Cerebellar nuclear complex (tissue), 1 donor: ENCODE measurements at places on chromosomes 5 and 9.

- DNase-seq = no peak
Measured at GRCh38 chr5:108661024-108661423, 86.7 kb upstream of the FER start.

DNA sequence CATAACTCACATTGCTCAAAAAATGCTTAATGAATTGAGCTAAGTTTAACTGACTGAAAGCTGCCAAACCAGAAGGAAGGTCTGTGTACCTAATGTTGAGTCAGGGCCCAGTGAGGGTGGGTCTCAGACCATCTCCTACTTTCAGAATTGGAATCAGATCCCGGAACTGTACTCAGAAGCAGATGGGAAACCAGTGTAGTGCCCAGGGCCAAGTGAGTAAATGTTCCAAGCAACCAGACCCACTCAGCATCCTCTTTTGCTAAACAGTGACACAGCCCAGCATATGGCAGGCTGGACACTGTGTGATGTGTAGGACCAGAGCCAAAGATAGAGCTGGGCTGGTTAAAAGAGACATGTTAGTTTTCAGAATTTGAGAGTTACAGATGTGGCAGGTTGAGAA is 94.1 kb downstream of the PLCXD3 start:
- DNase-seq = peak; percentile 69

GRCh38 chr5:178363501-178364325 is 131.1 kb upstream of the PHYKPL start:
- DNase-seq = no peak

DNA sequence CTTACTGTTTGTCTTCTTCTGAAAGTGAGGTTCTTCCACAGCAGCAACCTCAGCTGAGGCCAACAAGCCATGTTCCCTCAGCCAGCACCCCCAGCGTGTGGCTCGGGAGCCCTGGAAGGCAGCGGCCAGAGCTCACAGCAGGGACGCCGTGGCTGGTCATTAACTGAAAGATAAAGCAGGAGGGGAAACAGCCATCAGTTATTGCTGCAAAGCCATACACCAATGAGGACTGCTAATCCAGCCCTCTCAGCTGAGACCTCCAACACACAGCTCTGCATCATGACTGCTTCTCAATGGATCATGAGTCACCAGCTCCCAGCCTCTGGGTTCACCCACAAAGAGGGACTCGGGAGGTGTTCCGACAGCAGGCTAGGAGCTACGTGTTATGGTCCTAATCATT is 24.3 kb downstream of the ABCA1 start:
- DNase-seq = no peak

DNA sequence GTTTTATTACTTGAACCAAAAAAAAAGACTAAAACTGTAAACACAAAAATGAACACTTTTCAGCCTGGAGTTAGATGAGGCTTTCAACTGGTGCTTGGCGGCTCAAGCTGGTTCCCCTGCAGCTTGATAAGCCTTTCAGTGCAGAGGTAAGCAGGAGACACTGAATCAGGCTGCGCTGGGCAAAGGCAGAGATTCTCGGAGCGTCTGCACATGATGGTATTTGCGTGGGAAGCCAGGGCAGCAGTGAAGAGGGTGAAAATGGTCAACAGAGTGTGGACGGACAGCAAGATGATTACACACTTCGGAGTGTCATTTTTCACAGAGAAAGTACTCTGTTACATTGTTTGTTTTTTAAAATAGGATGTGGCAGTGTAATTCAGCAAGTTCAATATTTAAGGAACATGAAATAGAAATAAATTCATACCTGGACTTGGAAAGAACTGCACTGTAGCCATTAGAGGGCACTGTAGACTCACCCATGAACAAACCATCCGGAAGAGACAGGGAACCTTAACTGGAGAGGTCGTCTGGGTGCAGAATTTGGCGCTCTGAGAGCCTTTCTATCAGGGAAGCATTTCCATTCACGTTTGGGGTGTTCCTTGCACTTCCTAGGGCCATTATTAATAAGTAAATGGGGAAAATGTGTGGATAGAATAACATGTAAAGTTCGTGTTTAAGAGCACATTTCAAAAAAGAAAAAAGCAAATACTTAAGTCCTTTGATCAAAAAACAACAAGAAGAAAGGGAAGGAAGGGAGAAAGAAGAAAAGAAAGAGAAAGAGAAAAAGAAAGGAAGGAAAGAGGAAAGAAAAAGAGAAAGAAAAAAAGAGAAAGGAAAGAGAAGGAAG is 69.8 kb downstream of the ICE1 start:
- DNase-seq = no peak

GRCh38 chr9:132218208-132218607 is 56.4 kb downstream of the NTNG2 start:
- no peak for DNase-seq

DNA sequence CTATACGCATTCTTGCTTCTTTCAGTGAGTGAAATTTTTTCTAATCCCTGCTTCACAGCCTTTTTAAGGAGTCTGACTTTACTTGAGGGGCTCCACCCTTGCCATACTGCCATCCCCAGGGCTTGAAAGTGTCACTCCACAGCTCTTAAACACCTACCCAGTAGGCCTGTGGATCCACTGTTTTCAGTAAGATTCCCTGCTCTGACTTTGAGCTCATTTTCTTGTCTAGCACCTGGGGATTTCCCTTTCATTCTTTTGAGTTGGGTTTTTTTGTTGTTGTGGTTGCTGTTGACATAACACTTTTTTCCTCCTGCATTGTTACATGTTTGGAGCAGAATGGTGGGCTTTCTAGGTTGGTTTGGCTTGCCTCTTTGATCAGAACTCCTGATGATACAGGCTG is 23.6 kb downstream of the SREK1IP1 start:
- DNase-seq = no peak

DNA sequence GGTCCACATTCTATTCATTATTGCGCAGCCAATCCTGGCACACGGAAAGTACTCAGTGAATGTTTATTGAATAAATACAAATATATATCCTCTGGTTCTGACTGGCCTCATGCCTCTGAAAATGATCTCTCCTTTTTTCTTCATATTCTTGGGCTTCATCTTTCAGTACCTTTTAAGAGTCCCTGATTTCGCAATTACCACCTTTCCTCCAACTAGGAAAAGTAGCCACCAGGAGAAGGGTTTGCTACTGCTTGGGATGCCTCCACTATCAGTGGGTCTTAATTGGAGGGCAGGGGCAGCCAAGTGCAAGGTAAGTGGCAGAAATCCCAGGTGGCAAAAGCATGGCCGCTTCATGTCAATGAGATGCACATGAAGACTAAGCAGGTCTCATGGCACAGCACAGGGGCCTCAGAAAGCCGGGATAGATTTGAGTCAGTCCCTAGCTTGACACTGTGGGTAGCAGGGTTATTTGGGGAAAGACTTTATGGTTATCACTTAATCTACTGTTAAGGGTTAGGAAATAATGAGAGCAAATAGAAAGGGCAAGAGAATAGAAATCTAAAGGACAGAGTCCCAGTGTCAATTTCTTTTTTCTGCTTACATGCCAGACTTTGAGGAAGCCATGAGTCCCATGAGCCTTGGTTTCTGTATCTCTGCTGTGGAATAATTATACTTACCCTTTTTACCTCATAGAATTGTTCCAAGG is 361.1 kb downstream of the MAN2A1 start:
- DNase-seq = no peak

DNA sequence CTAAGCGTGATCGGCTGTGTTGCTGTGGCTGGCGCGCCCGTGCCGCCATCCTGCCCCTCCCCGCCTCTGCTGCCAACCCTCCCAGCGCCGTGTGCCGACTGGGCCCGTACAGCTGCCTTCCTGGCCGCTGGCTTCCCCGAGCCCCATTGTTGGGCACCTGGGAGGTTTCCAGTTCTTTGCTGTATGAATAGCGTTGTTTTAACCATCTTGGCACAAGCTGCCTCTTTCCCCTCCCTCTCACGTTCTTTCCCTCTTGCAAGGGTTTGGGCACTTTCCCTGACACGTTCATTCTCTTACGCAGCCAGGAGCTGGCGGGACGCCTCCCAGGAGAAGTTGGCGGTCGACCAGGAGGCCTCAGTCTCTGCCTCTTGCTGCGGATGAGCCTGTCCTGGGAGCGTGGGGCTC is 43.1 kb upstream of the RXRA start:
- DNase-seq = no peak

- DNase-seq = no peak
Measured at GRCh38 chr5:135266303-135266635, 132.8 kb downstream of the MACROH2A1 start.

- no peak for DNase-seq
Measured at GRCh38 chr9:79567671-79568098, 4.1 kb upstream of the TLE4 start.

GRCh38 chr9:110058304-110058953 is 149.5 kb downstream of the C9orf152 start:
- no peak for DNase-seq

GRCh38 chr9:127423476-127423933 is 677 bp upstream of the ZNF79 start:
- DNase-seq = no peak

DNA sequence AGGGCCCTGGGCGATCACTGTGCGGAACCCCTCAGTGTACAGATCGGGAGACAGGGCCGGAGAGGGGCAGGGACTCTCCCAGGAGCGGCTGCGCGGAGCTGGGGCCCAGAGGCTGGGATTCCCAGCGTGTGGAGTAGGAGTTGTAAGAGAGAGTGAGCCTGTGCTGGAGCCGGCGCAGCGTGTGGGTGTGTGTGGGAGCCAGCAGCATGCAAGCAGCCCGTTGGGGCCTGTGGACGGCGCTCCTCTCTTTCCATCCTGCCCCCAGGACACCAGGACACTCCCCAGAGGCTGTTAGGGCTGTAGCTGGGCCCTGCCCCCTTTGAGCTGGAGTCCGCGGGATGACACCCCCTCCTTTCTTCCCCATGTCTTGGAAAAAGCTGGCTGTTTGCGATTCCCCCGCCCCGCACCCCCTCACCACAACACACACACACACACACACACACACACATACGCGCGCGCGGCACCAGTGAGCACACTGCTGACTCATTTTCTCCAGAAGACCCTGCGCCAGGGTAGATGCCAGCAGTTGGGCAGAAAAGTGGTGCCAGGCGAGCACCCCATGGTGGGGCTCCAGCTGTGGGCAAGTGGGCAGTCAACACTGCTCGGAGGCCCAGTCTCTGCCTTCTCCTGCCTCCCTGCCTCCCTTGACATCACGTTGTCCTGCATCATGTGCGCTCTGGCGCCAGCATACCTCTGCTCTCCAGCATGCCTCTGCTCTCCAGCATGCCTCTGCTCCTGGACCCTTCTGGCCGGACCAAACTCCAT is 1.5 kb downstream of the COL27A1 start:
- no peak for DNase-seq

DNA sequence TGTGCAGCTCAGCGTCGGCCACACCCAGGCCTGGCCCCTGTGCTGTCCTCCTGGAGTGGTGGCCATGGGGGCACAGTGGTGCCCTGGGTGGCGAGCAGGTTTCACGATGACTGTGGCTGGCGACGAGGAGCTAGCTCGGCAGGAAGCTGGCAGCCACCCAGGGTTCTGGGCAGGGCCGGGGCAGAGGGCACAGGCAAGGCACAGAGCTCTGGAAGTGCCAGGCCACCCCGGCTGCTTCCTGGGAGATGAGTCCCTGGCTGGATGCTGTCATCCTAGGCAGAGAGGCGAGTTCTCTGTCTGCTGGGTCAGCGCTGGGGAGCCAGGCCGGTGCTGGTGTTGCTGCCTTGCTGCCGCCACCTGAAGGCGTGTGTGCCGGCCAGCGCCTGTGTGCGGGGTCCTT is 51.7 kb downstream of the RXRA start:
- no peak for DNase-seq

DNA sequence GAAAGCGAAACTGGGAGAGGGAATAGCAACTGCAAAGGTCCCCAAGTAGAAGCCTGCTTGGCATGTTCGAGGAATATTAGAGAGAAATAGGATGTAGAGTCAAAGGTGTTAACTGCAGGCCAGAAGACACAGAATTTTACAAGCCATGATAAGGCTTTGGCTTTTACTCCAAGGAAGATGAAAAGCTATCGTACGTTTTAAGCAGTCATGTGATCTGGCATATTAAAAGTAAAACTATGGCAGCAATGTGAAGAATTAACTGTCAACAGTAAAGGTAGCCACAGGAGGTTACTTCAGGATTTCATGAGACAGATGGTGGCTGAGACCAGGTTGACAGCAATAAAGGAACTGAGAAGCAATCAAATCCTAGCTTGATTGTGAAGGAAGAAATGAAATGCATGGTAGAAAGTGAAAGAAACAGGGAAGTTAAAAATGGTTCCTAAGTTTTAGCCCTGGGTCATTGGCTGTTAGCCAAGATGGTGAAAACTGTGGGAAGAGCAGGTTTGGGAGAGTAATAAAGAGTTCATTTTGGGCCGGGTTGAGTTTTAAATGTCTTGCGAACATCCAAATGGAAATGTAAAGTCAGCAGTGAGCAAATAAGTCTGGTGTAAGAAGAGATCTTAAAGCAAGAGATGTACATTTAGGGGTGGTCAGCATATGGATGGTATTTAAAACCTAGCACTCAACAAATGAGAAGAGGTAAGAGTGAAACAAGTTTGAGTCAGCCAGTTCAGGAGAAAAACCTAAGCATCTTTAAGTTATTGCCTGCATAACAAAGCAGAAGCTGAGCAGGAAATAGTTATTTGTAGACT is 20.3 kb upstream of the TTC33 start:
- no peak for DNase-seq

DNA sequence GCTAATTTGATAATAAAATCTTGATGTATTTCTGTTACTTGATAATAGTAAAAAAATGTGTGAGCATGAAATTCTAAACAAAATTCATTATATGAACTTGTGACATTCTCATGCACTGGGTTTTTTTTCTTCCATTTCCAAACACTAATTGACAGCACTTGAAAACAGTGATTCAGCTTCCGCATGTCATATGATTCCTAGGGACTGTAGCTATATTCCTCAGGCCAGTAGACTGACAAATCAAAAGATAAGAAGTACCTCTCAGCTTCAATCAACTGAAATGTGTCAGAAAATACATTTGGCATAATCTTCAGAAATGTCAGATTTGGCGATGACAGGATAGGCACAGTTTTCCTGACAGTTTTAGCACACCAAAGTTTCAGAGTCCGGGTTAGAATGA is 52.5 kb downstream of the EFNA5 start:
- DNase-seq = no peak

DNA sequence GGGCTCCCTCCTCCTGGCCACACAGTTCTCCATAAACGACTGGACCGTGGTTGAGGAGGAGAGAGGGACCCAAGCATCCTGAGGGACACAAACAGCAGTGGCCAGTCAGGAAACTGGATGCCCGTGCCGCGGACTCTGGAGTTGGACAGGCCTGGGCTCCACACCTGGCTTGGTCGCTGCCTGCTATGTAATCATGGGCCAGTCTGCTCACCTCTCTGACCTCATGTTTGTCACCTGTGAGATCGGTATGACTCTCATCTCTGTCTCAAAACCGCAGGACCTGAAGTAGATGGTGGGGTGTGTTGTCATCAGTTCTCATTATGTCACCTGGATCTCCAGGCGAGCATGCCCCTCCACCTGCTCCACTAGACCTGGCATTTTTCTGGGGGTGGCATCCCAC is 14.5 kb downstream of the CXXC5 start:
- DNase-seq = no peak

GRCh38 chr9:108434502-108434901 is 421.3 kb downstream of the ACTL7B start:
- no peak for DNase-seq
